ENCODE measurements at places on chromosomes 2 and 18.

- DNase-seq = no peak
Measured at GRCh38 chr2:158500333-158500732, 43.6 kb downstream of the PKP4 start.

- no peak for DNase-seq
Measured at GRCh38 chr2:57937456-57937855, 109.2 kb upstream of the VRK2 start.

DNA sequence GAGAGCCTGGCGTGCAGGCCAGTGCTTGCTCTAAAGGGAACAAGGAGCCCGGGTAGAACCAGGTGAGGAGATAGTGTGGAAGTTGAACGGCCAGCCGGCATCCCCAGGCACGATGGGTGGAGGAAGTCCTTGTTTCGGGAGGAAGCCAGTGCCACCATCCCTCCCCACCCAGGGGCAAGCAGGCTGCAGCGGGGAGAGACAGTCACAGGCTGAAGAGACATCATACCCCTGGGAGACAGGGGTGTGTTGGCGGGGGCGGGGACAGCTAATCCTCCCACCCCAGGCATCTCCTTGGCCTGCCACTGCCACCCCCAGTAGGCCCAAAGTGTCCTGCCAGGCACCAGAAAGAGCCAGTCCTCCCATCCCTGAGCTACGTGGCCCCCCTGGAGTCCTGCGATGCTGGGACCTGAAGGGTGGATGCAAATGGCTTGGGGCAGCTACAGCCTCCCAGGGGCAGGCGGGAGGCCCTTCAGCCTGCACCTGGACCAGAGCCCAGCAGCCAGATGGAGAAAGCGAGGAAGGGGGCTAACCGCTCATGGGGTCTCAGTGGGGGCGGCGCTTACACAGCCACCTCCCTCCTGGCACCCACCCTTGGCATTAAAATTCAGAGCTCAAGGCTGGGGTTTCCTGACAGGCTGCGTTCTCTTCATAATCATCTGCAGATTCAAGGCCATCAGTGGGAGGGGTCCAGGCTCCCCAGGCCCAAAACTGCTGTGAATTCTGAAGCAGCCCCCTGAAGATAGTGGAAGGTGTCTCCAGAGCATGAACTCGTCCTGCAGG, 14.8 kb upstream of the GPR55 start:
- DNase-seq = no peak

DNA sequence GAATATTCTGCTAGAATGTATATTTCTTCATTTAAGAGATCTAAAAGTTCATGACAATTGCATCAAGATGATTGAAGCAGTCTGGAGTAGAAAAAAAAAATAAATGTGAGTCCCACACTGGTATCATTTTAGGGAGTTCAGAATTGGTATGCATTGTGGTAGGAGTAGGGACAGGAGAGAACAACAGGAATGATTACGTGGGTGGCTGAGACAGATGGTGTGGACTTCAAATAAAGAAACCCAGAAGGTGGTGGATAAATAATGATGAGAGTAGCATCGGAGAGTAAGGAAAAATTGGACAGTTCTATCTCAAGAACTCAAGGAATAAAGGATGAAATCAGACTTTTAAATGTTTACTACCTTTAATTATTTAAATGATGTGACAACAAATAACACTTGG, 289.6 kb downstream of the GALNT13 start:
- no peak for DNase-seq

GRCh38 chr2:109427661-109428091, 186.1 kb downstream of the SEPTIN10 start:
- DNase-seq = no peak

- DNase-seq = no peak
Measured at GRCh38 chr2:106267997-106268396, 73.9 kb upstream of the UXS1 start.

- no peak for DNase-seq
Measured at GRCh38 chr18:58069721-58070292, 25.8 kb downstream of the NEDD4L start.

GRCh38 chr2:224157655-224158054, 118.6 kb upstream of the SERPINE2 start:
- DNase-seq = no peak

GRCh38 chr2:129192841-129193253, 786.6 kb upstream of the RAB6C start:
- no peak for DNase-seq
